ENCODE measurements at places on chromosomes 7 and 10.

DNA sequence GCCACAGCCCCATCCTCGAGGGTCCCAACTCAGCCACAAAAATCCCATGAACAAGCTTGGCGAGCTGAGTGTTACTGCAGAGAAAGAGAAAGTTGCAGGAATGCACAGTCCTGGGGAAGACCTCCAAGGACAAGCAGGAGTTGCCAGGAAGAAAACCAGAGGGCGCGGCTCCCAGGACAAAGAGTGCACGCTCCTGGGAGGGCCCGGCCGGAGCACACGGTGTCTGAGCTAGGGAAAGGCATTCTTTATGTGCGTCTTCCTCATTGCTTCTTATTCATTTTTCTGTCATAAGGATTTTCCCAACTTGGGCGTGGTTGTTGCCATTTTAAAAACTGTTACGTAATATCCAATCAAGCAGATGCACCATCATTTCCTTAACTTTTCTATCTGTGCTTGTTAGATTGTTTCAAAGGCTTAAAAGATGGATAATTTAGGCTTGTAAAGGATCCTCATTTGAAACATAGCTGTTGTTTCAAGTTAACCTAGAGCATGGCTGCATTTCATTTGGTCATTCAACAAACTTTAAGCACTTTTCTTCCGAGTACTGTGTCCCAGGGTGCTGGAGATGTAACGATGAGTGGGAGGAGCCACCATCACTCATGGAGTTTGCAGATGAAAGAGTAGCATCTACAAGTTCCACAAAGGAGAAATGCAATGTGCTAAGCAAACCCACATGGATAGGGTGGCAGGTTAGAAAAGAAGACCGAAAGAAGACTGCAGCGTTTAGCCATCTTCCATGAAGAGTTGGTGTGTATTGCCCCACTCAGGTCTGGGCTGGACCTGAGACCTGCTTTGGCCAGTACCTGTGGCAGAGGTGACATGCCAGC, 5.6 kb upstream of the CNPY1 start:
- no peak for DNase-seq

DNA sequence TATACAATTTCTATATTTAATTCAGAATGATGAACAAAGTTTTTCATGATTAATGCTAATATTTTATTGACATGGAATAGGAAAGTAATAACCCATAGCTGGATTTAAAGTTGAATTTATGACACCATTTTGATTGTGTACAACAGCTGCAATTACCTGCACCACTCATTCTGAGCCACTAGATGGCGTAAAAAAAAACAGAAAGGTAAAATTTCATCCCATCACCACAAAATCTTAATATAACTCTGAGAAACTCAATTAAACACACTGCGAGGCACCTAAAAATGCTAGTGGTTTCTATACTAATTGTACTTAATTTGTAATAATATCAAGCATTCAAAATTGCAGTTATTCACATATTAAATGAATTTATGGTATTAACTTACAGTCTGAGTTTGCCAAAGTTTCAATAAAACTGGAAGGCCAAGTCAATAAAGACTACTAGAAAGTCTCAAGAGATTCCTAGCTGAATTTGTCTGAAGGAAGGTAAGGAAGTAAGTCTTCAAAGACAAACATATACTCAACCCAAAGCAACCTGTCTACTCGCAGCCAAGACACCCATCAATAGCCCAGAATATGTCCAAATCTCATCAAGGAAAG, 182.5 kb downstream of the SKAP2 start:
- no peak for DNase-seq

GRCh38 chr10:50929670-50930069, 44.2 kb upstream of the A1CF start:
- DNase-seq = no peak

DNA sequence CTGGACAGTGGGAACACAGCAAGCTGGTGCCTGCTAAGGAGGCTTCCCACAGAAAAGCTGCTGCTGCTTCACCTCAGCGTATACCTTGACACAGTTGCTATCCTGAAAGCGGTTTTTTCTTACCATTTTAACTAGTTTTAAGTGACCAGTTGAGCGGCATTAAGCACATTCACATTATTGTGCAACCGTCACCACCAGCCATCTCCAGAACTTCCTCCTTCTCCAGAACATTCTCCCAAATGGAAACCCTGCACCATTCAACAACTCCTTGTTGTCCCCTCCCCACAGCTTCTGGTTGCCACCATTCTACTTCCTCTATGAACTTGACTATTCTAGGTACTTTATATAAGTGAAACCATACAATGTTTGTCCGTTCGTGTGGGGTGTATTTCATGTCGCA, 169.9 kb downstream of the SNX10 start:
- no peak for DNase-seq

- DNase-seq = no peak
Observed at GRCh38 chr10:61634746-61635145, 28.0 kb upstream of the CABCOCO1 start.

DNA sequence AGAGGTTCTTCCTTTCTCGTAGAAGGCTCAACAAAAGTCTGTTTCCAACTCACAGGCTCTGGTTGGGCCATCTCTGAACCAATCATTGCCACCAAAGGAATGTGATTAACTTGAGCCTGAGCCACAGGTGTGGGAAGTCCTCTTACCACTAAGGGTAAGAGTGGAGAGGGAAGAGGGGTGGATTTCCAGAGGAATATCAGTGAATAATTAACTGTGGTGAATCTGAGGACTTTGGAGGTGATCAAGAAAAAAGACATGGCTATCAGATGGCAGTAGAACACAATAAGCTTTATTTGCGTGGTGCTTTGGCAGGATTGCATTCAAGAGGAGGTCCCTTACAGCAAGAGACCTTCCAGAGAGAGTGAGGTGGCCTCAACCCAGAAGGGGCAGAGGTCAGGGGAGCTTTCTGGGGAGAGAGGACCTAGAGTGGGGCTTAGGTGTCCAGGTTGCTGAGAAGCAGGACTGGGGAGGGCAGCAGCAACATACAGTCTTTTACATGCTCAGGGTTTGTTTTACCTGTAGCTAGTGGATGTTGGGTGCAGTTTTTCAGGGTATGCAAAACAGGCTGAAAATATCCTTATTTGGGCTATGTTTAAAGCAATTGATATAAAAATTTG, 61.4 kb downstream of the BBS9 start:
- no peak for DNase-seq

GRCh38 chr7:158694650-158695049, 10.0 kb downstream of the NCAPG2 start:
- no peak for DNase-seq

- DNase-seq = no peak
Observed at GRCh38 chr7:2525658-2526630, 6.4 kb downstream of the LFNG start.
